ENCODE measurements at places on chromosomes 1 and 21.
A peak's percentile ranks its signal among the peaks of the same experiment; 100 is the strongest.

GRCh38 chr1:17538428-17539117, 925 bp upstream of the ARHGEF10L start:
- no peak for DNase-seq

DNA sequence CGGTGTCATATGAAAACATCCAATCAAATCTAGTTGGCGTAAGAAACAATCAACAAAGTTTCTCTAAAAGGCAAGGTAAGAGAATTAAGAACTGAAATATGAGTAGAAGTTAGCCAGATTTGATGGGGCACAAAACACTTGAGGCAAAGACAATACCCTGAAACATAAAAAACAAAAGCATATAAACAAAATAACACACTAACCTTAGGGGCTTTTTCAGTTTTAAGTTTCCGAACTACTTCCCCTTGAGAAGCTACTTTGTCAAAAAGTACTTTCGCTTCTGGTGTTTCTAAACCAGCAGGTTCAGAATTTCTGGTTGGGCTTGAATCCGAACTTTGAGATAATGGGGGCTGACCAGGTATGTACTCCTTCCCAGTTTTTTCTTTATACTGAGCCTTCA, 57.9 kb downstream of the EPRS1 start:
- no peak for DNase-seq

- no peak for DNase-seq
Measured at GRCh38 chr1:232172563-232172962, 457.4 kb downstream of the SIPA1L2 start.

- no peak for DNase-seq
Measured at GRCh38 chr1:114755006-114755931, 2.5 kb downstream of the CSDE1 start.

GRCh38 chr1:26346274-26347033, 7.5 kb downstream of the CRYBG2 start:
- no peak for DNase-seq

DNA sequence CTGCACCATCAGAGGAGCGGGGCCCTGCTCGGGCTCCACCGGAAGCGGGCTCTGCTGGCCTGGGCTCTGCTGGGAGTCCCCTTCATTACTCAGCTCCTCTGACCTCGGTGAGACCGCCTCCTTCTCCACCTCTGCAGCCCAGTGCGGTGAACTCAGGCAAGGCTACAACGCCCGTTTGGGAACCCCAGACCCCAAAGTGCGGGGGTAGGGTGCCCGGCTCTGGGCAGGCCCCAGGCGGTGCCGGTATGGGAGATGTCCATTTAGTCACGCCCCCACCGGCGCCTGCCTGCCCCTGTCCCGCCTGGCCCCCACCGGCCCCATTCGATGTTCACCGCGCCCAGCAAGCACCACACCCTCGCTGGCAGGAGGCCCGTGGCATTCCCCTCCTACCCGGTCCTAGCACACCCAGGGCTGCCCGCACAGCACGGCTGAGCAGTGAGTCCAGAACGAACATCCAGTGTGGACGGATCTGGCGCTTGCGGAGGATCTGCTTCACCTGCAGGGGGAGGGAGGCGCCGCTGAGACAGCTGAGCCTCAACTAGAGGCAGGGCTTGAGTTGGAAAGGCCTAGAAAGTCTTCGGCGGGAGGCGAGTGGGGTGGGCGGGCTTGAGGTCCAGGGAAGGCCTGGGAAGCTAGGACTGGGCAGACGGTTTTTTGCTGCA, 10.0 kb downstream of the MAP3K6 start:
- DNase-seq, result no peak

- DNase-seq, result no peak
Measured at GRCh38 chr21:31526040-31526439, 133.5 kb upstream of the SOD1 start.

DNA sequence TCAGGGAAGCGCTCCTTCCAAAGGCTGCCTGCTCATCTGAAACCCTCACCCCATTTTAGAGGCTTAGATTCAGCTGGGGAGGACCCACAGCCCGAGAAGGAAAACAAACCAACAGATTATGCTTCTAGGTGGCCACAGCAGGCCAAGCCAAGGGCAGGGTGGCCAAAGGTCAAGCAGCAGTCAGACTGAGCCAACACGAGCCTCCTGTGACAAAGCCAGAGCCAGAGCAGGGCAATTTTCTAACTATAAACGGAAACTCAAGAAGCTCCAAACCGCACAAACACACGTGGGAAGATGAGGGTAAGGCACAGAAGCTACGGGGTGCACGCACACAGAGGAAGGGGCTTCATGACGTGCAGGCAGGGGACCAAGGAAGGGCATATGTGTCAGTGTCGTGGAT, 64.1 kb downstream of the PLEKHA6 start:
- no peak for DNase-seq

- no peak for DNase-seq
Measured at GRCh38 chr1:181169281-181169865, 80.9 kb downstream of the IER5 start.

- no peak for DNase-seq
Measured at GRCh38 chr21:34743831-34744230, 75.0 kb downstream of the CLIC6 start.

DNA sequence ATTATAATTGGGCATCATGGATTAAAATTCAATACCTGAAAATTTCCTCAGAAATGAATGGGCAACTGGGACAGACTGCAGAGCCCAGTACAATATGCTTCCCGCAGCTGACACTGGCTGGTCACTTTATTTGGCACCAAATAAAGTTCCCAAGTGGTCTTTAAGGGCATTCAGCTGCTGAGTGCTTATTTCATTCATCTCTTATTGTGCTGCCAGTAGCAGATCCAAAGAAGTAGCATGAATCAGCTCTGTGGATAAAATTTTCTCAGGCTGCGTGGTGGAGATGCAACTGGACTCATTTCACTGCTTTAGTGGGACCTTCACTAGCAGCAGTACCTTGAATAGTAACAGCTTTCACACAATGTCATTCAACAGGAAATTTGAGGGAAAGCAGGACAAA, 226.3 kb upstream of the ADGRL2 start:
- DNase-seq, result no peak

DNA sequence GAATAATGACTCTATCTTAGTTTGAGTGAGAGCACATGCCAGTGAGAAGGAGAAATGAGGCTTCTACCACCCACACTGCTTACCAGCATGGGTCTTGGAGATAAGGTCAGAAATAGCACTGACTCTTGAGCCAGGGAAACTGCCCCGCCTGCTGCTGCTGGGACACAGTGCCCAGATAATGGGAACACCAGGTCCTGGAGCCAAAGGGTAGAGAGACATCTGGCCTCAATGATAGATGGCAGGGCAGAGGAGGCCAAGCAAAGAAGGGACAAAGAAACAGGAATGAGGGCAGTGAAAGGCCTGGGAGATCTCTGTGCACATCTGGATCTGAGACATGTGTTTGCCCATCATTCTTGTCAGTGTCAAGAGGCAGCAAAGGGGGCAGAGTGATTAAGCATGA, 97.4 kb downstream of the MIS18A start:
- DNase-seq, result no peak

DNA sequence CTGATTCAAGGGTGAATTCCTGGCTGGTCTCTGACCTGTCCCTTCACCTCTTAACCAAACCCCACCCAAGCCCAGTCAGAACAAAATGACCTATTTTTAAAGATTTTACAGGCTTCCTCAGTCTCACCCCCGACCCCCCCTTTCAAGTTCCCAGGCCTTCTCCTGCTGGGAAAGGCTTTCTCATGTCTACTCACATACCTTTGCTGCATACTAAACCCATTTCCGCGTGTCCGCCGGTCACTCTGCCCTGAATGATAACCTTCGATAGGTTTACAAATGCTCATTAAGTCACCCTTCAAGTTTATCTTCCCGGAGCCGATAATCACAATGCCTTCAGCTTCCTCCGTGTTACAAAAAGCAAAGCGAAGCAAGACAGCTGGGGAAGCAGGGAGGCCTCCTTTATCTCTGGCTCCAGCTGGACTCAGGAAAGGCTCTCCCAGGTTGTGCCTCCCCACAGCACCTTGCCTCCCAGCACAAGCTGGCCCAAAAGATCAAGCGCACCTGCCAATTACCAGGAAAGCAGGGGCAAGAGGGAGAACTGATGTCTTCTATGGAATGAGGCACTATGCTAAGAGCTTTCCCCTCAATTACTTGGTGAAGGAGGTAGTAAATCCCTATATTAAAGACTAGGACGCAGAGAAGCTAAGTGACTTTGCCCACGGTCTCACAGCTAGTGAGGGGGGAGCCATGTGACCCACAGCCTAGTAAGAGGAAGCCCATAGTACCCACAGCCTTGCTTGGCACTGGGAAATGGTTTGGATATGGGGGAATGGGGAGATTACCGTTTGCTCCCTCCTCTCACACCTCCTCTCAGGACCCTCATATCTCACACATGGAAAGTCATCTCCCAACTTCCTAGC, 15.9 kb downstream of the SMIM12 start:
- DNase-seq, result peak; percentile 94

GRCh38 chr21:40546647-40547046, 300.3 kb downstream of the DSCAM start:
- DNase-seq, result no peak

DNA sequence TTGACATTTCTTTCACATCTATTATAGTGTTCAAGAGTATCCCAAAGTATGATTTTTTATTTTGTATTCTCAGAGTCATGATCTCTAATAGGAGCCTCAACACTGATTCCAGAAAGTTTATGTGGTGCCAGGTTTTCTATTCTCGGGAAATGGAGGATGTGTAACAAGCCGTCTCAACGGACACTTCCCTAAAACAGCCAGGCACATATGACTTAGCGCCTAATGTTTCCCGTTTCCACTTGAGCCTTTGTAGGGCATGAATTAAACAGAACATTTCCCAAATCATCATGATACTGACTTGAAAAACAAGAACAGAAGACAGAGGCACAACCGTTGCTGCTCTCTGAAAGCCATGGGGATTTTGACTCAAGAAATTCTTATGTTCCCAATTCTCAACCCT, 8.0 kb downstream of the CYYR1 start:
- DNase-seq, result no peak

- no peak for DNase-seq
Measured at GRCh38 chr1:179169616-179170467, 59.6 kb downstream of the ABL2 start.

- no peak for DNase-seq
Measured at GRCh38 chr1:41783189-41783639, 135.5 kb downstream of the HIVEP3 start.

DNA sequence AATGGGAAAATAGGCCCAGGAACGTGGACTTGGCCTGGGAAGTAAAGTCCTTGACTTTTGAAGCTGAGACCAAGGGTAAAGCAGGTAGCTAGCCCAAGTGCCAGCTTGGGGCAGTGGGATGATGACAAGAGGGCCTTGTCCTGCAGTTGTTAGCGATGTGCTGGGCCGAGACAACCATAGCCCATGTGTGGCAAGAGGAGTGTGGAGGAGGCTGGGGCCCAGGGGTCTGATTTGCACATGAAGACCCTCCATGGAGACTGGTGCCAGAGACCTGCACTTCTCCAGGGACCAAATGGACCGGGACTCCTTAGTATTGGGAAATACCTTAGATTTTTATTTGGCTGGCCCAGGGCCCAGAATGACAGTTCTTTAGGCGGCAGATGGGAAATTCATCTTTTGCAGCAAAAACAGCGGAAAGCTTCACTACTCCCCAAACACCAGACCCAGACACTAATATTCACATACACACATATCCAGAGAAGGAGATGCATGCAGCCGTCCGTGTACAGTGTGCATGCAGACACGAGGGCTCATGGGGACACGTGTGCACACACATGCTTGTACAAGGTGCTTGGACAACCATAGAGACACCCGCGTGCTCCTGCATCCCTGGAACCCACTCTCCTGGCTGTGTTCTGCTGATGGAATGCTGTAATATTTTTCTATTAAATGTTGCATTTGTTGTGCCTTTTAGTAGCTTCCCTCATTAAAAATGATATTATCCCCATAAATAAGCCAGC, 78.1 kb upstream of the CSF3R start:
- no peak for DNase-seq

GRCh38 chr1:223788746-223789415, 56.9 kb downstream of the TP53BP2 start:
- DNase-seq, result peak; percentile 31

GRCh38 chr1:55073187-55073916, 34.0 kb downstream of the PCSK9 start:
- no peak for DNase-seq

- DNase-seq, result no peak
Measured at GRCh38 chr1:19644681-19645410, 735 bp downstream of the NBL1 start.

DNA sequence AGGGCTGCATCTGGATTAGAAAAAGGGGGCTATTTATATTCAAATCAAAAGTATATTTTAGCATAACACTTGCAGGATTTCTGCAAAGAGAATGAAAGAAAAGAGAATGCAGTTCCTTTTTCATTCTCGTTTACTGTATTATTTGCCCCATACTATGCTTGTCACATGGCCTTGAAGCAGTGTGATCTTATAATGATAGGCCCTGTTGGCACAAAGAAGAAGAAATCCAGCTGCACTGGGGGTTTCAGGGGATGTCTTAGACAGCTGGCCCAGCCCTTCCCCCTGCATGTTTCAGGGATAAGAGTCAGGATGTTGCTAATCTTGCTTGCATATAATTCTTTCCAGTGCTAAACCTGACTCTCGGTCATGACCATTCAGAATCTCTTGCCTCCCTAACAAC, 369.5 kb downstream of the SEC16B start:
- DNase-seq, result no peak

DNA sequence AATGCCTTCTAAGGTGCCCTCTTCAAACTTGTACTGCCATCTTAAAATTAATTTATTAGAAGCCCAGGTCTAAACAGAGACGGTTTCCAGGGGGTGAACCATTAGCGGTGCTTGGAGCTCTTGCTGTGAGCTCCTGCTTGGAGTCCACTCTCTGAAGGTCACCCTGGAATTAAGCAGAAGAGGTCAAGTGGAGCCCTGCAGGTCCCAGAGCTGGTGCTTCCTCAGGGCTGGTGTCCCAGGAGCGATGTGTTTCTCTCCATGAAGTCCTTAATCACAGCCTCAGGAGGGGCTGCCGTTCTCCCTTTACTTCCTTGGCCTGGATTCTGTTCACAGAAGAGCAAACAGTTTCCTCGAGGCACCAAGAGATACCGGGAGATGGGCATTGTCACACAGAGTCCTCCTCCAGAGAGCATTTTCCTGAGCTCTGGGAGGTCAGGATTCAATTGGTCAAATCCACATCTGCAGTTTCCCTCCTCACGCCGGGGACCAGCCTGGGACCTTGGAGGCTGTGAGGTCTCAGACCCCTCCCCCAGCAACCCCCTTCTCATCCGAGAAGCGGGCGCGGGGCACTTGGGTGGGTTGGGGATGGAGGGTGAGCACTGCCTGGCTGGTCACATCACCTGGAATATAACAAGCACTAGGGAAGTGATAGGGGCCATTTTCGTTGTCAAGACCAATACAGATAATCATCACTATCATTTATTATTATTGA, 310.4 kb downstream of the AJAP1 start:
- DNase-seq, result no peak

Measured in CMK (cell line).